AG08395 (cell line): ENCODE measurements at places on chromosomes 16 and 17.

- DNase-seq, result no peak
Measured at GRCh38 chr17:27959382-27959709, 66.2 kb upstream of the LYRM9 start.

DNA sequence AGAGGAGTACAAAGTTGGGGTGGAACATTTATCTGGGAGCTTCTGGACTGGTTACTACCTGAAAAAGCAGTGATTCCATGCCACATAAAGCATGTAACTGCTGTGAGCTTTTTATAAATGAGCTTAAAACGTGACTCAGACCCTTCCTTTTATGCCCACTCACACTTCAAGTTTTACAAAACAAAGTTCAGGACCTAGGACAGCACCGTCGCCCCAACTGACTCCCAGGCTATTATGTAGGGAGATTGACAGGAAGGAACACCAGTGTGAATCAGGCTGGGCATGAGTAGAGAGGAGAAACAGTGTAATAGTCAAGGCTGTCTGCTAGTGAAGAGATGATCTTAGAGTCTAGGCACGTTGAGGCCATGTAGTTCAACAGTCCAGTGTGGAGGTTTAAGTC is 91.6 kb upstream of the DNAH9 start:
- no peak for DNase-seq

- DNase-seq, result no peak
Measured at GRCh38 chr17:58706351-58707140, 14.1 kb downstream of the RAD51C start.

- DNase-seq, result peak; percentile 72
Measured at GRCh38 chr16:46857368-46857945, 26.5 kb upstream of the C16orf87 start.

DNA sequence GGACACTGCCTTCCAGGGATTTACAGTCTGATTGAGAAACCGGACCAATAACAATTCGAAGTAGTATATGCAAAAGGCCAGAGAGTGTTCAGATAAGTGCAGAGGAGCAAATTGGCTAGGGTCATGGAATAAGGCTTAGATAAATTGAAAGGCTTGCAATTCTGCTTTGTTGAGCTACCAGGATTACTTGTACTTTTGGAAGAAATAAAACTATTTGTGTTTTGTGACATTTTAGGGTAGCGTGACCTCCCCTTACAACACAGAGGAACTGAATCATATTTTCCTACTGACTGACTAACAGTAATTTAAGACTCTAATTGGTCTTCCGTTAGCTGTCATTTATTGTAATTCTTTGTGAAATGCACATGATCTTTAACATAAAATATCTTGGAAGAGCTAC is 104.7 kb downstream of the PITPNC1 start:
- peak; percentile 8 for DNase-seq

DNA sequence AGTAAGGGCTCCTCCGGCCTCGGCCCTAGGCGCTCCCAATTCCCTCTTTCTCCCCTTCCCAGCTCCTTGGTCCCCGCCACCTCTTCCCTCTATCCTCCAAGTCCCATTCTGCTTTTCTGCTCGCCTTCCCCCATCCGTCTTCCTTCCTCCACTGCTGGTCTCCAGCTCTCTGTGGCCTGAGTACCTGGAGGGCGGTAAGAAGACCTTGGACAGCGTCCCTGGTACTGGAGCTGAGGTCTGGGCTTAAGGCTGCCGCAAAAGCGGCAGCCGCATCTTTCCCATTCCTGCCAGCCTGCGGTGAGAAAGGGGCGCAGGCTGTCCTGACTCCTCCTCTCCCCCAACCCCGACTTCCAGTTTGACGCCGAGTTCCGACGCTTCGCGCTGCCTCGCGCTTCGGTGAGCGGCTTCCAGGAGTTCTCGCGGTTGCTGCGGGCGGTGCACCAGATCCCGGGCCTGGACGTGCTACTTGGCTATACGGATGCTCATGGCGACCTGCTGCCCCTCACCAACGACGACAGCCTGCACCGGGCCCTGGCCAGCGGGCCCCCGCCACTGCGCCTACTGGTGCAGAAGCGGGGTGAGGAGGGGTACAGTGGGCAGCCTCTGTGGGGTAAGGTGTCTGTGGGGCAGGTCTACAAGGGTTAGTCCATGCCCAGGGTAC is 471 bp downstream of the PARD6A start:
- DNase-seq, result no peak

DNA sequence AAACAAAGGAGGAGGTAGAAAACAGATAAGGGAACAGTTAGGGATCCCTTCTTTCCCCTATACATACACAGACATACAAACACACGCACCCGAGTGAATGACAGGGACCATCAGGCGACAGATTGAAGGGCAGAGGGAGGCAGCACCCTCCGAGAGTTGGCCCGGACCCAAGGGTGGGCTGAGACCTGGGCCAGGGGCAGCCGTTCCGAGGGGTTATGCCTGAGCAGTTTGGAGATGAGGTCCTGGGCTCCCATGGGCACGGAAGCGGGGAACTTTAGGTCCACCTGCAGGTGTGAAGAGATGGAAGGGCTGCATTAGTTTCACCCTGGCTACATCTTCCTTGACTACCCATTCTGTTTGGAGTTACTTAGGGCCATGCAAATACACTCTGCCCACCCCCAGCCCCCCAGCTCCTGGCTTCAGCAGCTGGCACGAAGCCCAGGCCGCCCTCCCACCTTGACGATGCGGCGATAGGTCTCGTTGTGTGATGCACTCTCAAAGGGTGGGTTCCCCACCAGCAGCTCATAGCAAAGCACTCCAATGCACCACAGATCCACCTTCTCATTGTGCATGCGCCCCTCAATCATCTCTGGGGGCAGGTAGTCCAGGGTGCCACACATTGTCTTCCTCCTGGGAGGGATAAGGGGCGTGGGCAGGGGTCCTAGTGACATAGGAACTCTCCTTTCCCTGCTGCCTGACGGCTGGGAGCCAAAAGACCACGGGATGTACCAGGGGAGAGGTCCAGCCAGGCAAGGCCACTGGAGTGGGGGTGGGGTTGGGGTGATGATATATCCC is 5.4 kb downstream of the AURKB start:
- DNase-seq, result no peak

DNA sequence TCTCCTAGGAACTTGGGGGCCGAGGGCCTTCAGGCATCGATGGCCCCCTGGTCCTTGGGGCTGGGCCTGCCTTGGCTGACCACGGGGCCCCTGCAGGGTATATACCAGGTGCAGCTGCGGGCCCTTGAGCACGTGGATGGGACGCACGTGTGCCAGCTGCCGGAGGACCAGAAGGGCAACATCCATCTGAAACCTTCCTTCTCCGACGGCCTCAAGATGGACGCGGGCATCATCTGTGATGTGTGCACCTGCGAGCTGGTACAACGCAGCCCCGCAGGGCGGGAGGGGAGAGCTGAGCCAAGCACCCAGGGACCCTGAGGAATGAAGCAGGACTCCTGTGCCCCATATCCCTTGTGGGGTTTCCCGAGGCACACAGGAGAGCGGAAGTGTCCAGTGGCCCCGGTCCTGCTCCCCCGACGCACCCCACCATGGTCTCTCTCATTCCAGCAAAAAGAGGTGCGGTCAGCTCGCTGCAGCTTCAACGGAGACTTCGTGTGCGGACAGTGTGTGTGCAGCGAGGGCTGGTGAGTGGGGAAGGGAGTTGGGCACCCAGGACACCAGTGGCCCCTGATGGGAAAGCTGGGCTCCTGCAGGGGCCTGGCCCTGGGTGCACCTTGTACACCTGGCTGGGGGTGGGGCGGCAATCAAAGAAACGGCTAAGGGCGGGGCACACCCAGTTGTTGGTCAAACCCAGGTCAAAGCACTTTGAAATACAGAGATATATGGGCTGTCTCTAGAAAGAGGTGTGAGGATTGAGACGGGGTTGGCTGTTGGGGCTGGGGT is 10.6 kb downstream of the ITGB4 start:
- DNase-seq, result no peak

DNA sequence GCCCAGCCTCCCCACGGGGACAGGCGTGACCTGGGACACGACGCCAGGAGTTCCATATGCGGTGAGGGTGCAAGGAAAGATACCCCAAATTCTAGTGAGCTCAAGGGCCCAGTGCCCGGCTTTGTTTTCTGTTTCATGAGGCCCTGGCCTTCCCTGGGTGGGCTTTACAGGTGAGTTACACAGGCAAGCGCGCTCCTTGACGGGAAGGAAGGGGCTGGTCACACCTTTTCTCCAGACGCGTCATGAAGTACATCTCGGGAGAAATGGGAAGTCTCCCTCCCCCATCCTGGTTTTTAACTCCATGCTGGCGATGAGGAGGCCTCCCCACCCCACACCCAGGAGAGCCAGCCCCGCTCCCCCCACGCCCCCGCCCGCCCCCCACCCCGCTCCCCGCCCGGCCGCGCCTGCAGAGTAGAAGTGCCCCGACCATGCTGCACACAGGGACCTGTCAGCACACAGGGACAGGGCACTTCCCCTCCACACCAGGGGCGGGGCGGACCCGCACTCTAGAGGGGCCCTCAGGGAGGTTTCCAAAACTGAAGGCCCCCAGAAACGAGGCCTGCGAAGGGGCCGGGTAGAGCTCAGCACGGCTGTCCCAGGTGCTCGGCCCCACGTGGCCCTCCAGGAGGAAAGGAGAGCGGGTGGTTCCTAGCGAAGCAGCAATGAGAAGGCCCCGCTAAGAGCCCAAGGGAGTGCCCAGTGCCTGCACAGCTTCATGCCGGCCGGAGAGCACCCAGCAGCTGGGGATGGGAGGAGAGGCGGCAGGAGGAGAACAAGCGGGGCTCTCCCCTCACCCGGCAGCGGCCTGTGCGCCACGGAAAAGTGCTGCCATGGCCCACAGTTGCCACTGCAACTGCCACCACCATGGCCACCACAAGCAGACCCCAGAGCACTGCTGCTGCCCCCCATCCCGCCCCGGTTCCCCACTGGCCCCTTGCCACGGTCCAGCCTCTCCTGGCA is 7.7 kb downstream of the CYB561 start:
- no peak for DNase-seq
